ENCODE measurements at places on chromosomes 1 and 21.

GRCh38 chr21:36854391-36854790 is 112.1 kb downstream of the HLCS start:
- no peak overlapping the region for H3K27ac ChIP-seq
- H3K36me3 ChIP-seq: no peaks in the 10 kb centered on the region
- DNase-seq: no peak
- H3K4me1 ChIP-seq: no peaks in the 10 kb centered on the region
- no peaks in the 10 kb centered on the region for H3K27me3 ChIP-seq
- no peak overlapping the region for H3K4me3 ChIP-seq

GRCh38 chr1:17084787-17085186 is 31.0 kb upstream of the SDHB start:
- H3K4me3 ChIP-seq: no peak overlapping the region
- H3K4me1 ChIP-seq: no peaks in the 10 kb centered on the region
- no peak for DNase-seq
- no peak overlapping the region for H3K27ac ChIP-seq

DNA sequence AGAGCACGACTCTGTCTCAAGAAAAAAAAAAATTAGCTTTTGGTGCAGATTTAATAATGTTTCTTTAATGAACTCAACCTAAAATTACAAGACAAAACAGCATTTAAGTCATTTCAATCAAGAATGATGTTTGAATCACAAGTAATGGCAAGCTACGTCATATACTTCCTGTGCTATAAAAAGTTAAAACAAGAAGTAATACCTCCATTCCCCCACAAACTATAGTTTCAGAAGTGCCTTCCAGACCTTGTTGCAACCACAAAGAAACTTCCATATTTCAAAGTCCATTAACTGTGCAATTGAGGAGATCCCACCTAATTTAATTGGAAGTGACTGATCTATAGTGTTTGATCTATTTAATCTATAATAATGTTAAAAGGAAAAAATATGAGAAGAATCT is 15.1 kb downstream of the NRDC start:
- no peaks in the 10 kb centered on the region for H3K36me3 ChIP-seq
- H3K27me3 ChIP-seq: no peaks in the 10 kb centered on the region
- DNase-seq: no peak
- no peak overlapping the region for H3K4me3 ChIP-seq
- no peaks in the 10 kb centered on the region for H3K4me1 ChIP-seq

- H3K27me3 ChIP-seq: no peaks in the 10 kb centered on the region
- H3K27ac ChIP-seq: no peak overlapping the region
- DNase-seq: no peak
- H3K4me3 ChIP-seq: no peak overlapping the region
- H3K4me1 ChIP-seq: no peaks in the 10 kb centered on the region
- H3K36me3 ChIP-seq: no peaks in the 10 kb centered on the region
These were observed 47.9 kb downstream of the SMYD3 start for GRCh38 chr1:246459221-246459620.

GRCh38 chr1:14787604-14788003 is 189.1 kb downstream of the KAZN start:
- no peaks in the 10 kb centered on the region for H3K27me3 ChIP-seq
- DNase-seq: no peak
- no peak overlapping the region for H3K27ac ChIP-seq
- no peak overlapping the region for H3K4me3 ChIP-seq
- no peaks in the 10 kb centered on the region for H3K4me1 ChIP-seq
- H3K36me3 ChIP-seq: no peaks in the 10 kb centered on the region

DNA sequence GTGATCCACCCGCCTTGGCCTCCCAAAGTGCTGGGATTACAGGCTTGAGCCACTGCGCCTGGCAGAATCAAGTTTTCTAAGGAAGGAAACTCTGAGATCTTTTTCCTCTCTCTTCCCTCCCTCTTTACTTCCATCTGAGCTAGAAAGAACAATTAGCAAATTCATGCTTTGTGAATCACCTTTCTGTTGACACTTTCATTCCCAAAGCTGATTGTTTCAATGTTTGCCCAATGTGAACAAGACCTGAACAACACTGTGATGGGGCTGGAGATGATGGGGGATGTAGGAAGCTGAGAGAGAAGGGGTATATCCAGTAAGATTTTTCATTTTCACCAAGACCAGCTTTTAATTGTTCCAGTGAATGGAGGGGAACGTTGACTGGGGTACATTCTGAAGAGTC is 5.7 kb upstream of the TENT5B start:
- no peak overlapping the region for H3K4me3 ChIP-seq
- no peaks in the 10 kb centered on the region for H3K27me3 ChIP-seq
- no peak overlapping the region for H3K27ac ChIP-seq
- no peaks in the 10 kb centered on the region for H3K36me3 ChIP-seq

DNA sequence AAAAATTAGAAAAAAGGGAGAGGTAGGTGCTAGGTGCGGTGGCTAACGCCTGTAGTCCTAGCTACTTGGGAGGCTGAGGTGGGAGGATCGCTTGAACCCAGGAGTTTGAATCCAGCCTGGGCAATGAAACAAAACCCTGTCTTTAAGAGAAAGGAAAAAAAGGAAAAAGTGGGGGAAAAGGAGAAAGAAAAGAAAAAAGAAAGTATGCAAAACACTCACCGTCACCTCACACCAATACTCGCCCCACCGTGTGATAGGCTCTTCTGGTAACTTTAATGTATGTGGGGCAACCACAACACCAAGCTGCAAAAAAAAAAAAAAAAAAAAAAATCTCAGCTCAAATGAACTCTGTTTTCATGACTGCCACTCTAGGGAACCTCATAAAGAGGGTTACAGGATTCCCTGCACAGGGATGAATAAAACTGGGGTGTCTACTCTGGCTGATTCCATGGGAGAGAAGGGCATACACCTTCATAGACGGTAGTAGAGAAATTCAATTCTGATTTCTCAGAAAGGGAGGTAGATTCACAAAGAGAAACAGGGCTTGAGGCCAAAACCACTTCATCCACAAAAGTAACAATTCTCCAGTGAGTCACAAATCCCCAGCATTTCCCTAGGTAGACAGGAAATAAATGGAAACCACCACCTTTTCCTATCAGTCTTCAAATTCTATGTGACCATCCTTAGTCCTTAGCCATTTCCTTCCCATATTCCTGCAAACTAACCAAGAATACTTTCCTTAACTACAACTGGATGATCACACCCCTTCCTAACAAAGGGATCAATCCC is 2.5 kb downstream of the MRPL9 start:
- no peak overlapping the region for H3K27ac ChIP-seq
- H3K4me3 ChIP-seq: no peak overlapping the region
- no peaks in the 10 kb centered on the region for H3K27me3 ChIP-seq
- H3K36me3 ChIP-seq: no peaks in the 10 kb centered on the region
- peaks cover 4% of the 10 kb centered on the region for H3K4me1 ChIP-seq
- no peak for DNase-seq

- H3K36me3 ChIP-seq: no peaks in the 10 kb centered on the region
- no peaks in the 10 kb centered on the region for H3K27me3 ChIP-seq
- no peak overlapping the region for H3K4me3 ChIP-seq
- H3K27ac ChIP-seq: no peak overlapping the region
These were observed 19.3 kb upstream of the NPL start for GRCh38 chr1:182770232-182770631.

DNA sequence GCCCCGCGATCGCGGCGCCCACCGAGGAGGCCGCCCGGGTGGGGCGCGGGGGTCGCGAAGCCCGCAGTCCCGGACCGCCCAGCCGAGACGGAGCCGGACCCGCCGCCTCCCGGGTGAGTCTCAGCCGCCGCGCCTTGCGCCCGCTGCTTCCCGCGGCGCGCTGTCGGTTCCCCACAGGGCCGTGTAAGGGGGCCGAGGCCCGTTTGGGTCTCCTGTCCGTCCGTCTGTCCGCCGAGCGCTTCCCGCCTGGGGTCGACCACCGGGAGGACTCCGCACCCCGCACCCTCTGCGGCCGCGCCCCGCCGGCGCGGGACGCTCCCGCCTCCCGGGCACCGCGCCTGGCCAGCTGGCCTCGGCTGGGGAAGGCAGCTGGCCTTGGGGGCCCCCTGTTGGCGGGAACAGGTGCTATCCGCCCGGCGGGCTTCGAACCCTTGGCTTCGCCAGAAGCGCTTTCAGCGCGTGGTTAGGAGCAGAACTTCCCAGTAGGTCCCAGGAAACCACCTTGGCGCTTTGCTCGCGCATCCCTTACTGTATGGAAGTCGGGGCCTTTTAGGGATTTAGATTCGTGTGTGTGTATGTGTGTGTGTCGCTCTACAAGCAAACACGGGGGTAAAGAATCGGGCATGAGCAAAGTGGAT is 414 bp downstream of the TMEM51 start:
- no peaks in the 10 kb centered on the region for H3K27me3 ChIP-seq
- no peaks in the 10 kb centered on the region for H3K36me3 ChIP-seq
- peak overlapping the region; percentile 79 for H3K27ac ChIP-seq

DNA sequence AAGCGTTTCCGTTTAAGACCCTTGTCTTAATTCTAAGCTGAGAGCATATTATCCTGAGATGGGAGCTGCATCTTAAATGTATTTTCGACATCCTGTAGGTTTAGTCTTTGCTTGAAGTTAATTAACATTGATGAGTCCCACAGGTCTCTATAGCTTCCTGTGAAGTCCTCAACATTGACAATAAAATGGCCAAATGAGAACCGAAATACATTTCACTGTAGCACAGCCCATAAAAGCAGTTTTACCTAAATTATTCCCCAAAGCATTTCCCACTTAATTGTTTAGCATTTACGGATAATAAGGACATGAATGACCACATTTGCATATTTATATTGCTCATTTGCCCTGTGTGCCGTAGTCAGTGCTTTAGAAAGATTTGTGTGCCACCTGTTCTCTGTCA is 116.4 kb downstream of the CRB1 start:
- no peaks in the 10 kb centered on the region for H3K4me1 ChIP-seq
- no peak overlapping the region for H3K4me3 ChIP-seq
- no peak for DNase-seq
- H3K36me3 ChIP-seq: no peaks in the 10 kb centered on the region

- no peaks in the 10 kb centered on the region for H3K27me3 ChIP-seq
- no peaks in the 10 kb centered on the region for H3K36me3 ChIP-seq
- H3K4me1 ChIP-seq: no peaks in the 10 kb centered on the region
- no peak overlapping the region for H3K4me3 ChIP-seq
- DNase-seq: no peak
- no peak overlapping the region for H3K27ac ChIP-seq
These were observed 469.2 kb downstream of the SMYD3 start for GRCh38 chr1:246037832-246038231.

DNA sequence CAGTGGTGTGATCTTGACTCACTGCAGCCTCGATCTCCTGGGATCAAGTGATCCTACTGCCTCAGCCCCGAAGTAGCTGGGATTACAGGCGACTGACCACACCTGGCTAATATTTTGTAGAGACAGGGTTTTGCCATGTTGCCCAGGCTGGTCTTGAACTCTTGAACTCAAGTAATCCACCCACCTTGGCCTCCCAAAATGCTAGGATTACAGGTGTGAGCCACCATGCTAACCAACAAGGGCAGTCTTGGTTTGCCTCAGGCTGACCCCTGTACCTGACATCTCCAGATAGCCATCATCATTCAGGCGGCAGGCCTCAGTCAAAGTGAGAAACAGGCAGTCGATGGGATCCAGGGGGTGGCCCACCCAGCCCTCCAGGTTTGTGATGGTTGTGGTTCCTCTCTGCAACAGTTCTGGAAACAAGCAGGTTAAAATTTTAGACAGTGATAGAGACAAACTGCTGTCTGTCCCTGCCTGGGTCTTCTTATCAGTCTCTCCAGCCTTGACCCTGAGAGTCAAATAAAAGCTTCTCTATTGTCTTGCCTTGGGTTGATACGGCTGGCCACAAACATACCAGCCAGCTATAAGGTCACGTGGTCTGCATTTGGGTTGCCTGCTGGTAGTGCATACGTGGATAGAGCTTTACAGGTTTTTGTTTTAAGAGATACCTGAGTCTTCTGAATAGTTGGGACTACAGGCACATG is 26.8 kb downstream of the UROD start:
- no peaks in the 10 kb centered on the region for H3K36me3 ChIP-seq
- H3K27me3 ChIP-seq: no peaks in the 10 kb centered on the region
- H3K4me1 ChIP-seq: no peaks in the 10 kb centered on the region
- H3K27ac ChIP-seq: no peak overlapping the region
- no peak overlapping the region for H3K4me3 ChIP-seq
- no peak for DNase-seq

DNA sequence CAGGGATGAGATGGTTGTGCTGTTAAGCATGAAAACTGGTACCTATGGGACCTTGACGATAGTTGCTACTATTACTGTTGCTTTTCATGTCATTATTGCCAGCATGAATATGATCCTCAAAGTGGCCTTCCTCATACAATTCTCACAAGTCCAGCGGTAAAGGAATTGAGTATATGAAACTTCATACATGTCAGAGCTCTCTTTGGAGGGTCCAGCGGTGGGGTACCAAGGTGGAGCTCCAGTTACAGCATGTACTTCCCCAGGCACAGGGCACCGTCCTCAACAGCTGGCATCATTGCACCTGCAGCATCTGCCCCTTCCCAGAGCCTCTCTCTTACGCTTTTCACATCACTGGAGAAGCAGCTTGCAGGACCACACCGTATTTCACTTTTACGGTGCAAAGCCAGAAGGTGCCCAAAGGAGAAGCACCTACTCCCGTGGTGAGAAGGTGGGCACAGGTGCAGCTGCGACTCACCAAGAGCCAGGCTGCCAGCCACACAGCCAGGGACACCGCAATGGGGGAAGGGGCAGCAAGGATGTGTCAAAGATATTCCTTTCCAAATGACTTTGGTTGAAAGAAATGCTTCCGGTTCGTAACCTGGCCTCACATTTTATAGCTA is 166.4 kb upstream of the IRF2BP2 start:
- no peak overlapping the region for H3K4me3 ChIP-seq
- no peak for DNase-seq
- H3K36me3 ChIP-seq: no peaks in the 10 kb centered on the region
- no peaks in the 10 kb centered on the region for H3K4me1 ChIP-seq
- H3K27ac ChIP-seq: no peak overlapping the region

GRCh38 chr1:167821969-167822685 is 91.8 kb downstream of the ADCY10 start:
- no peak overlapping the region for H3K4me3 ChIP-seq
- no peak overlapping the region for H3K27ac ChIP-seq
- no peaks in the 10 kb centered on the region for H3K36me3 ChIP-seq
- H3K27me3 ChIP-seq: no peaks in the 10 kb centered on the region
- no peak for DNase-seq
- H3K4me1 ChIP-seq: no peaks in the 10 kb centered on the region

DNA sequence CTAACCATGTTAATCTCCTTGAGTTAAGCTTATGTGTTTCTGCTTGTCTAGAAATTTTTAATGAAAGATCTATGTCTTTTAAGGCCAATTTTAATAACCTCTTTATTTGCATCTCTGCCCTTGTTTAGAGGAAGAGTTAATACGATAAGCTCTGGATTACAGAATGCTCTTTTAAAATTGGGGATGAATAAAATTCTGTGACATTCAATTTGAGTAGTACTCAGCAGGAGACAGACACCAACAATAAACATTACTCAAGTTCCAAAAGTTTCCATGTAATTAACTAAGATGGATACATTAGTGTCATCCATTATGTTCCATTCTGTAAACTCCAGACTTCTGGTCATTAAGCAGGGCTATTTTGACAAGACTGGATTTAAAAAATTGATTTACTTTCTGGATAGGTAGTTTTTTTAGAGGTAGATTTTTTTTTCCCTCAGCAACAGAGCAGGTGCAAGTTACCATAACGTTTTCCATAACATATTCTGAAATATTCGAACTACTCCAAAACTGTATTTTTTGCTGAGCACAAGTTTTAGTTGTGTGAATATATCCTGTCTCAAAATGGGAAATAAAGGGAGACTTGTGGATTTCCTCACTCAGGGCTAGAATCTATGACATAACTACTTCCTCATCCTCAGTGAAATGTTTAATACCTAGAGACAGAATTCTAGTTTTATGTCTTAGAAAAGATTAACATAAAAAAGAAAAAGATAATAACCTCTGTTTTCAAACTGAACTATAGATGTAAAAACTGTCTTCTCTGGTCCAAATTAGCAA is 221.7 kb downstream of the NEGR1 start:
- no peak for DNase-seq
- no peaks in the 10 kb centered on the region for H3K27me3 ChIP-seq
- no peaks in the 10 kb centered on the region for H3K36me3 ChIP-seq
- no peaks in the 10 kb centered on the region for H3K4me1 ChIP-seq
- no peak overlapping the region for H3K27ac ChIP-seq

All from prostate gland (tissue), 2 donors.